ENCODE measurements at places on chromosomes 1 and 21.

GRCh38 chr1:193131266-193131860 is 9.5 kb downstream of the CDC73 start:
- no peak for DNase-seq

GRCh38 chr1:80987824-80988223 is 812.9 kb upstream of the ADGRL2 start:
- no peak for DNase-seq

- DNase-seq = no peak
Observed at GRCh38 chr1:81582467-81582986, 218.2 kb upstream of the ADGRL2 start.

DNA sequence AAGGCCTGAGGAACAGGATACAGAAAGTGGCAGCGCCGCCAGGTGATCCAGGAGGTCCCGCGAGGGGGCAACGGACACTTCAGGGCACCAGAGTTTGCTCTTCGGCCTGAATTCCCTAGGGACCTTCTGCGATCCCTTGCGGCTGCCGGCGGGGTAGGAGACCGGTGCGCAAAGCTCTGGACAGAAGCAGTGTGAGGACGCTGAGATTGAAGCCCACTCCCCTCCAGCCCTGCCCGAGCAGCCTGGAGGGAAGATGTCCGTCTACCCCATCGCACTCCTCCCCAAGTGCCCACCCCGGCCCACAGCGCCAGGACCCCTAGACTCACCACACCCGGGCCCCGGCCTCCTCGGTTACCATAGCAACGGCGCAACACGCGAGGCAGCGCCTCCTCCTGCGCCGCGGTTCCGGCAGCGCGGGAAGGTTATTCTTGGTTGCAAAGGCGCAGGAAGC is at the start of gene ANKRD45:
TSS of gene ANKRD45 (minus strand) at position 361 of the 451 bp plus-strand sequence. CDS start 10,433 bp downstream, outside the sequence.
- no peak for DNase-seq

DNA sequence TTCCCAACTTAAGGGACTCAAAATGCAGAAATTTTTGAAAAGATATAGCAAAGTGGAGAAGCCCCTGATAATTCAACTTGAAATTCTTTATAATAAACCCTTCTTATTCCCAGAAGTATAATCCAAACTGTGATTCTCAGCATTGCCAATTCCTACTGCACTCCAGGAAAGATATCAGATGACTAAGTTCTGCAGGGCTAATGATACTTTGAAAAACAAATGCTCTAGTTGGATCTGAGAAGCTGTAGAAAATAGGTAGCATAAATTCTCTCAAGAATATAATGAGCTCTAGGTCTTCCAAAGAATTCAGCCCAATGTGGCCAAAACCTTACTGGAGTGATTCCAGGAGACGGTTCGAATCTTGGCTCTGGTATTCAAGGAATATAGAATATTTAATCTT is 294.0 kb upstream of the PTBP2 start:
- DNase-seq = no peak

- no peak for DNase-seq
Observed at GRCh38 chr1:214420833-214421232, 130.6 kb downstream of the PTPN14 start.

DNA sequence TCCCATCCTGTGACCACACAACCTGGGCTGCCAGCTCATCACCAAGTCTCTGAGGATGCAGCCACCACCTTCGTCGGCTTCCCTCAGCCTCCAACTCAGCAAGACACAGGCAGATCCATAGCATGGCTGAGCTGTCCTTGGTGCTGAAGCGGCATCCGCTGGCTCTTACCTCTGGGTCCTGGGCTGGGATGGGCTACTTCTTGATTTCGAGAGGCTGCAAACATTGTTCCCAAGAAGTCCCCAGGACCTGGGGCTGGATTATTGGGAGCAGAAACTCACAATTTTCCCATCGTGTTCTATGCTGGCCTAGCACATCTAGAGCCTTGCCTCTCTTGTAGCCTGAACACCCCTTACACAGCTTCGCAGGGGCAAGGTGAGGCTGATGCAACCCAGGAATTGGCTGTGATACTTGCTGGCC is 24.9 kb upstream of the C1QA start:
- DNase-seq = peak; percentile 17

DNA sequence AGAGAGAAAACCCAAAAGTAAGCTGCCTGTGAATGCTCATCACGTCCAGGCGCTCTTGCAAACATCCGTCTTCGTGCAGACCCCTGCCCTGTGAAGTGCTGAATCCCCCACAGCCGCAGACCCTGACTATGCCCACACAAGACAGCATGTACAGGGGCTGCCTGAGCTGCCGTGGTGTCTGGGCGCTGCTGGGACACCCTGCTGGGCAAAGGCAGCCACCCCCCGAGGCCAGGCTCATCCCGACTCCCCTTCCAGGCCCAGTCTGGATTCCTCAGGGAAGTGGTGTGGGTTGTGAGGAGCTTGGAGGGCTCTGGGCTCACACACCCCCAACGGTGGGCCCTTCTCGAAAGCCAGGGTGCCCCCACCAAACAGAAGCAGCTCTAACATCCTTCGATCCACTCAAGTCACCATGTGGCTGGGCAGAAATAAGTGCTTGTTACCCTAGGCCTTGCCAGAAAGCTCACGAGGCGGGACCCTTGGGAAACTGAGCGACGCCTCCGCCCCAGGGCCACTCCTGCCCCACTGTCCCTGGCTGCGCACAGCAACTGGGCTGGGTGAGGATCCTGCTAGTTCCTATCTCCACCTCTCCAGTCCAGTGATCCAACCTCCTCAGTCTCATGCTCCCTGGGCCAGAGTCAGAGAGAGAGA is 4.8 kb upstream of the WNT9A start:
- no peak for DNase-seq

- DNase-seq = no peak
Observed at GRCh38 chr21:31599013-31599412, 60.5 kb upstream of the SOD1 start.

DNA sequence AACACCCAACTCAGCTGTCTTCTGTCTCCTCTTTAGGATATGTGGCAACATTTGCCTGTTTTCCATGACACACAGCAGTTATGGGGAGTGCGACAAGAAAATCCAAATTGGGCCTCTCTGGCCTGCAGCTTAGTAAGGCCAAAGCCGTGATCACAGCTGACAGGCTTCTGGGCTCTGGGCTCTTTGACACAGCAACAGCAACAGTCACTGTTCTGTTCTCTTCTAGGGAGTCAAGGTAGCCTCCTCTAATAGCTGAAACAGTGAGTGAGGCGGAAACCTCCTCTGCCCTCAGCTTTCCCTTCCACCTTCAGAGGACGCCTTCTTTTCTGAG is 19.0 kb downstream of the CLCA1 start:
- no peak for DNase-seq

- no peak for DNase-seq
Observed at GRCh38 chr1:10161541-10162290, 48.7 kb upstream of the KIF1B start.

DNA sequence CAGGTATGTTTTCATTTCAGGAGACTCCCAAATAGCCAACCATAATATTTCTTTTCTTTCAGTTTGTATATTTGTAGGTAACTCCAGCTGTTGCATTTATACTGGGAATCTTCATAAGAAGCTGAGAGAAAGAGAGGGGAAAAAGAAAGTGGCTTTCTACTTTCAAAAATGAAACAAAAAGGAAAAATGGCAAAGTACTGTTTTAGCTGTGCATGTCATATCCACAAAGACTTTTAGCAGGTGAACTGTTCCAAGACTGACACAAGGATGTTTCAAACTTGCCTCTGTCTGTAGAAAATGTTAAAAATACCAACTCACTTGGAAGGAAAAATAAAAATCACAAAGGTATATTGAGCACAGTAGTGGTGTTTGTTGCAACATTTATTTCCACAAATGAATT is 41.9 kb upstream of the CACYBP start:
- no peak for DNase-seq

- no peak for DNase-seq
Observed at GRCh38 chr1:32094746-32095521, 12.9 kb upstream of the KPNA6 start.

DNA sequence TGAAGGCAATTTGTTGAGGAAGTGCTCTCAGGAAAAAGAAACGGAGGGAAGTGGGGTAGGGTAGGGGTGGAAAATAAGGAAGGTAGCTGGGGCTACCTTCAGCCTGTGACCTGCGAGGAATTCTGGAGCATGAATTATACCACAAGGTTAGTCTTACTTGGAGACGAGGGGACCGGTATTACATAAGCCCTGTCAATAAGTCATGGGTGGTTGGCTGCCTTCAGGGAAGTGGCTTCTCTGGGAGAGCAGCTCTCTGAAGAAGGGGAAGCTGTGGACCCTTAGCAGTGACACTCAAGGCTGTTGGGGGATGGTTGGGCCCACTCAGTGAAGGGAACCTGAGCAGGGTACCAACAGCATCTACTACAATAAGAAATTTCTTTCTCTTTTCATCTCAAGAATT is 111.3 kb downstream of the TNFSF18 start:
- no peak for DNase-seq

DNA sequence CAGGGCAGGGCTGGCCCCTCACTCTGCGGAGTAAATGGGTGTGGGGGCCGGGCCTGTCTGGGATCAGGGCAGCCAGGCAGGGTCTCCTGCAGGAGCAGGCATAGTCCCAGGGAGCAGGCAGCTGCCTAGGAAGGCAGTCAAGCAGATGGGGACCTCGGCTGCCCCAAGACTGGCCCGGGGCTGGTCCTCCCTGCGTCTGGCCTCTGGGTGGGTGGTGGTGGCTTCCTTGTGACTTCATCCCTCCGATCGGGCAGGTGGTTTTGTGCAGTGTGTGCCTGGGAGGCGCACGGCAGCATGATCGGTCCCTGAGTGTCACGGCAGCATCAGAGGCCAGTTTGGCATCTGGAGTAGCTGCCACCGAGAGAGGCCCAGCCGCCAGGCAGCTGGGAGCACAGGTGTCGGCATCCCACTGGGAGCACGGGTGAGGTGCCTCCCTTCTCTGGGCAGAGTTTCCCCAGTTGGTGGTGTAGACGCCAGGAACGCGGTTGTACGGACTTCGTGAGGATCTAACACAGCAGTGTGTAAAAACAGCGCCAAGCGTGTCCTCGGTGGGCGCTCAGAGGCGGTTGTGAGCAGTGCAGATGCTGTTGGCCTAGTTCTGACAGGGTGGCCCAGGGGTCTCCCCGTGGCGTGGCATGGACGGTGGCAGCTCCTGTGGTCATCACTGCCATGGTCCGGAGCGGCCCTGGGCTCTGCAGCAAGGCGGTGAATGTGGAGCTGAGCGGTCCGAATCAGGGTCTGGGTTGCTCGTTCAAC is 45.9 kb downstream of the PRKCZ start:
- DNase-seq = no peak

- no peak for DNase-seq
Observed at GRCh38 chr1:97137862-97138514, 416.4 kb downstream of the PTBP2 start.

- no peak for DNase-seq
Observed at GRCh38 chr1:12552111-12552888, 65.7 kb downstream of the DHRS3 start.

- DNase-seq = no peak
Observed at GRCh38 chr21:35508139-35508888, 459.2 kb upstream of the RUNX1 start.

GRCh38 chr1:210600421-210601159 is 271.9 kb downstream of the HHAT start:
- no peak for DNase-seq

DNA sequence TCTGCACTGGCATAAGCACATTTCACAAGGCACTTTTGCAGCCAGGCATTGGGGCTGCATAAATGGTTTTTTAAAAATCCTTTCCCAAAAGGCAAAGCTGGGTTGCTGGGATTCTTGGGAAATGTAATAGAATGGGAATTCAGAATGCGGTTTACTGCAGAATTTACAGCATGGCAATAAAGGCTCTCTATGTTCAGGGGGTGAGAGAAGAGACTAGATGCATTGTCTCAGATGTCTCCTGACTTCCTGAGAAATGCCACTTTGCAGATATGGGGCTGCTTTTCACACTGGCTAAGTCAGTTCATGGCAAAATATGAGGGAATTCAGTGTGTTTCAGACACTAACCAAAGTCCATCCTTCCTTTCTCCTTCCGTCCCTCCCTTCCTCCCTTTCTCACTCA is 13.5 kb downstream of the FCGR2B start:
- DNase-seq = no peak

Measured in stimulated activated CD4-positive, alpha-beta T cell treated with anti-CD3 and anti-CD28 coated beads, Interleukin-4, amount 100 ng/mL, for 1 hour (primary cell).